Body of pancreas (tissue), 4 donors: ENCODE measurements at places on chromosomes 7 and 10.

DNA sequence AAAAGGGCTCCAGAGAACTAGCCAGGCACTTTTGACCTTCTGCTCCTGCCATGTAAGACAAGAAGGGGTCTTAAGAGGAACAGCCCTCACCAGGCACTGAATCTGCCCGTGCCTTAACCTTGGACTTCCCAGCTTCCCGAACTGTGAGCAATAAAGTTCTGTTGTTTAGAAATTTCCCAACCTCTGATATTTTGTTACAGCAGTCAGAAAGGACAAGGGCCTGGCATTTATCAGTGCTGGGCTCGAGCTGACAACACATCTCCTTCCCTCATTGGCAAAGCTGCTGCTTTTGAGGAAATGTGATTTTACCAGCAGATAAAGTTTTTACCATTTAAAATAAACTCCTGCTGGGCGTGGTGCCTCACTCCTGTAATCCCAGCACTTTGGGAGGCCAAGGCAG is 103.5 kb downstream of the GPR26 start:
- DNase-seq, result no peak

DNA sequence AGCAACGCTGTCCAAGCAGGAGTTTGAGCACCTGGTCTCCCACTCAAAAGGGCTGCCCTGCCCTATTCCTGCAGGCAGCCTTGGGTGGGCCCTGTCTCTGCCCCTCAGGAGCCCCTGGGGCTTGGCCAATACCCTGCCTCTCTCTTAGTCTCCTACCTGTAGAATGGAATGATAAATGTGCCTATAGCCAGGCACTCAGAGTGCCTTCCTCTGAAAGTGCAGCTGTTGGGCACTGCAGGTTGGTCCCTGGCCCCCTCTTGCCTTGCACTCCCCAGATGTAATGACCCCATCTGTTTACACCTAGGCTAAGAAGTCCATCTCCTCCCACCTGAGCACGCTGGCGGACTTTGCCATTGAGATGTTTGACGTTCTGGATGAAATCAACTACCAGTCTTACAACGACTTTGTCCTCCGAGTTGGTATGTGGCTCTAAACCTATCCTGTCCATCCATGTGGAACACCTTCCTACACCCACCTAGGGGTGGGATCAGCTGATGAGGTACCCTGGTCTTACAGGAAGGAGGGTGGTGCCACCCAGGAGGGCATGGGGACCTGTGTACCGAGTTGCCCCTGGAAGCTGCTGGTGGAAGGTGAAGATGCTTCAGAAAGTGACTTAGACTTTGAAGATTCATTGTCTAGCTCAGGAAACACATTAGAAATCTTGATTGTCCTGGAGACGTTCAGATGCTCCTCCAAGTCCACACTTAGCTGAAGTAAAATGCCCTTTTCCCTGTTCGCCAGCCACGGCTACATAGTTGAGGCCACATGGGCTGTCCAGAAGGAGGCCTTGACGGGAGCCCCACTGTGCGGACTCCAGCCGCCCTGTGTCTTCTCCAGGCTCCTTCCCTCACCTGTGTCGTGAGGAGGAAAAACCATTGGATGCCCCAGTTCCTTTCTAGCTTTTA is 134.1 kb downstream of the ADCY1 start:
- DNase-seq, result no peak

DNA sequence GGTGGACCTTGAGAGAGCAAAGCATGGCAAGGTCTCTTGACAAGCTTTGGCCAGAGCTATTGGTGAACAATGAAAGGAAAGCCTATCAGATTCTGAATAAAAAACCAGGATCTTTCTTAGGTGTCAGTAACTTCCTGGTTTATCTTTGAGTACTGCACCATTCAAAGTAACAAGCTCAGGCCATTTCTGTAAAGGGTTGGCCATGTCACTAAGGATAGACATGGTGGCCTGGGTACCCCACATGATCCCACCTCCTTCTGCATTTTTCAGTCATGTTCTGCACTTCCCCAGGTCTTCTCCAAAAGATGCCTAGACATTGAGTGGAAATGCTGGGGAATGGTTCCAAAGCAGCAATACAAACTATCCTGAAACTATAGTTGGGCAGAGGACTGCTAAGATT is 242.0 kb downstream of the ARHGAP12 start:
- no peak for DNase-seq

GRCh38 chr7:152336754-152337368 is 98.9 kb downstream of the KMT2C start:
- DNase-seq, result no peak

DNA sequence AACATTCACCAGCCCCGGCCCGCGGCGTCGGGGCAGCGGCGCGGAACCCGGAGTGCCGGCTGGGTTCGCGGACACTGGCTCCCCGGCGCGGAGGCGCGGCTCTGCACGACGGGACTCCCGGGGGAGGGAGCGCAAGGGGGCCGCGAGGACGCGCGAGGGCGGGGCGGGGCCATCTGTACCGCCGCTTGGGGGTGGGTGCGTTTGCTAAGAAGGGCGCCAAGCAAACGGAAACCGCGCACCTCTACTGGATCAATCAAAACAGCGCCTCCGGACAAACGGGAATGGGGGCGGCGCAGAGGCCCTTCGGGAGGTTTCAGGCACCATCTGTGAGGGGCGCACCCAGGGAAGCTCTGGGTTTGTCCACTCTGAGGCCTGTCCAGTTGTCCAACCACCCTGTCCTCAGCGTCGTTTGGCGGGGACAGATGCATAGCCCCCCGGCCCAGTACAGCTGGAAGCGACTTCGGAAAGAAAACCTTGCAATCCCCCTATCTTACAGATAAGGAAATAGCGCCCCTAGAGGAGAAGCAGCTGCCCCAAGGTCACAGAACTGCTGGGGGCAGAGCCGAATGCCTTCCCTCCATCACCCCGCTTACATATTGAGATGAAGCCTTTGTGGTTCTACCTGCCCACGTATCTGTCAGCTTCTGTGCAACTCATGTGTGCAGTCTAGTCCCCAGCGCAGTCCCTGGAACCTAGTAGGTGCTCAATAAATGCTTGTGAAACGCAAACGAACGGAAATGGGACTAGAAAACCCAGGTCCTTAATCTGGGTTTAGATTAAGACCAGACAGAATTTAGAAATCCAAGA is 10.7 kb upstream of the SLIT1 start:
- DNase-seq, result peak; percentile 62

DNA sequence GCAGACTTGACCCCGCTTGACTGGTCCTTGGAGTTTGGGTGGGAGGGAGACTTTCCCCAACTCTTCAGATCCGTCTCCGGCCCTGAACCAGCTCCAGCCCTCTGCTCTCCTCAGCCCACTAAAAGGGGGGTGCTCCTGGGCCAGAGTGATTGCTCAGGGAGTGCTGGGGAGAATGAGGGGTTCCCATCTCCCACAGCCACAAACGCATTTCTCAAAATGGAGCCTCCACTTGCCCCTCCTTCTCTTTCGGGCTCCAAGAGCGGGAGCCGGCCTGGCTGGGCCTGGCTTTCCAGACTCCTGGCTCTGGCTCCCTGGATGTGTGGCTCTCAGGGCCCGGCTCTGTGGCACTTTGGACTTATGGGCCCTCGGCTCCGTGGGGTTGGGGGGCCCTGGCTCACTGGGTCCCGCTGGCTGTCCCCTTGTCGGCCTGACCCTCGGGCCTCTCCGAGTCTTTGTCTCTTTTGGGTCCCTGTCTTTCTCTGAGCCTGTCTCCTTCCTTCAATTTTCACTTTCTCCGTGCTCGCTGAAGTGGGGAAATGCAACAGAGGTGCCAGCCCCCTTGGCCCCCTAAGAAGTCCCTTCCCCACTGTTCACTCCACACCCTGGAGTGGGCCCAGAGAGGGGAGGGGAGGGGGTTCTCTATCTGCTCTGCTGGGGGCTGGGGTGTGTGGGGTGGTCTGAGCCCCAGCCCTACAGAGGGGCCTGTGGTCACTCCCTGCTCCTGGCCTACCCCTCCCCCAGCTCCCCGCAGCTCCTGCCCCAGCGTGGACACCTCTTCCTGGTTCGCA is 713 bp downstream of the LZTS2 start:
- no peak for DNase-seq

GRCh38 chr7:23938937-23939552 is 229.0 kb downstream of the STK31 start:
- DNase-seq, result peak; percentile 13

GRCh38 chr10:117398029-117398428 is 22.8 kb upstream of the PDZD8 start:
- DNase-seq, result no peak

DNA sequence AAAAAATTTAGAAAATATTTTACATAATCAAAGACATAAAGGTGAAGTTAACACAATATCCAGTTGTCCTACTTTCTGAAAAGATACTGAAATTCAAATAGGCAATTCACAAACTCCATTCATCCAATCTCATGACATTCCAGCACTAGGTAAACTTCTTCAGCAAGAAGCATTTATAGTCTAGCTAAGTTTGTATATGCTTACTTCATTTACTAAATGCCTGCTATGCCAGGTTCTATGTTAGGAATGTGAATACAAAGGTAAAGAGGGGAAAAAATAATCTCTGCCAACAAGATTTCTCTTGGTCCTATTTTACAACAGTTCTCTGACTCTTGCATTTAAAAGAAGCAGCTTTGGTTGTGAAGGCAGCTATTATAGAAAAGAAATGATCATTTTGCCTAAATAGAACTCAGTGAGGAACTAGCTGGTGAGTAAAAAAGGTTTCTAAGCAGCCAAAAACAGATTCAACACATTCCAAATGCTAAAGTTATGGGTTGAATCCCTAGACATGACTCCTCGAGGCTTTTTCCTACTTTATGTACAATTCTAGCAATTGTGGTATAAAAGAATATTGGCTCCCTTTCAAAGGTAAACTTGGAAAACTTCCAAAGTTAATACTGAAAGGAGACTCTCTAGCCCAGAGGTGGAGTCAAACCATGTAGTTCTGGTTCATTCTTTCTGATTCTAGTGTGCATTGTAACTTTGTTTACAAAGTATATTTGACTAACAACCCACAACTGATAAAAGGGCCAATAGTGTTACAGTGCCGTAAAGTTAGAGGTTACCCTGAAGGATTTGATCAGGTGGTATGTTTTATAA is 30.9 kb upstream of the KLHL7 start:
- no peak for DNase-seq

DNA sequence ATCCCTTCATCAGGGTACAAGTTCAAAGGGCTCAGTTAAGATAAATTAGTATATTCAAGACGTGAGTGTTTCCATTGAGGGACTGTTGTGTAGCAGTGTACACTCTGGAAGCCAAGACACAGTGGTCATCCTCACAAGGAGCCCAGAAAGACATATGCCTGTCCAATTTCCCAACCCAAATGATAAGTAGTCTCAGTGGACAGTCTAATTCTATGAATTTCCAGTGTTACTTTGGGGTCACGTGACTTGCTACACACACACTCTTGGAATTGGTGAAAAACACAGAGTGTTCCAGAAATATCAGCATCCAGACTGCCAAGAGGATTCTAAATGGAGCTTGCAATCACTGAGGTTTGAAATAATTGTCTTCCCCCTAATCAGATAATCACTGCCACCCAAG is 365.1 kb downstream of the WDR11 start:
- DNase-seq, result no peak

DNA sequence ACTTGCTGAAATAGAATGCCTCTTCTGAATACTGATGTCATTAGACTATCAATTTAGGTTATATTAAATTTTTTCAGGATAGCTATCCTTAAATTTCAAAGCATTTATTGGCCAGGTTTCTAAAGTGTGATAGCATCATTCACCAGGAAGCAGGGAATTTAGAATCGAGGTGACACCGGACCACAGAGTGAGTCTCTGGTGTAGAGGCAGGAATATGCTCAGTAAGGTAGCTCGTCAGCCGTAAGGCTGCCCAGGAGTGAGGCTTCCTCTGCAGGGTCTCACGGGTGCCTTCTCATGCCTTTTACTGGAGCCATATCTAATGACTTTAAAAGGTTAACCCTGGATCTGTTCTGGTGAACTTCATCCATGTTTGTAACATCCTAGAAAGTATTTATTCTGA is 170.8 kb upstream of the KLF14 start:
- no peak for DNase-seq

DNA sequence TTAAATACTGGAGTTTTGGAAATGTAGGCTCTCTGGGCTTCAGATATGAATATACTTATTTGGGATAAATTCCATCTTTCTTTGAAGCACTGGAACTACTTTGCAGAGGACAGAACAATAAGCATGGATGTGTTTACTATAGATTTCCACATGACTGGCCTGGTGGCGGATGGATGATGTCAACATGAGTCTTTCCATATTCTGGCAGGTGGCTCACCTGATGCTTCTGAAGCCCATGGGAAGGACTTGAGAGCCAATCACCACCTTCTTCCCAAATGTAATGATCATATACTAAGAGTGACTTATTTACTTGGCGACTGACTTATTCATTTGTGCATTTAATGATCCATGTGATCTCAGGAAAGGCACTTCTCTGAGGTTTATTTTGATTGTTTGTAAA is 110.5 kb downstream of the FANK1 start:
- no peak for DNase-seq

- DNase-seq, result no peak
Measured at GRCh38 chr7:2932402-2933251, 88.5 kb upstream of the GNA12 start.

DNA sequence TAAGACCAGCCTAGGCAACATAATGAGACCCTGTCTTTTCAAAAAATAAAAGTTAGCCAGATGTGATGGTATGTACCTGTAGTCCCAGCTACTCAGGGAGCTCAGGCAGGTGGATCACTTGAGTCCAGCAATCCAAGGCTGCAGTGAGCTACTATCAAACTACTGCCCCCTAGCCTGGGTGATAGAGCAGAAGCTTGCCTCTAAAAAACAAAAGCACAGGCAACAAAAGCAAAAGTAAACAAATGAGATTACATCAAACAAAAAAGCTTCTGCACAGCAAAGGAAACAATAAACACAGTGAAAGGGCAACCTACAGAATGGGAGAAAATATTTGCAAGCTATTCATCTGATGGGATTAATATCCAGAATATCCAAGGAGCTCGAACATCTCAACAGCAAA is 65.4 kb downstream of the FANK1 start:
- DNase-seq, result no peak

GRCh38 chr7:143399151-143399550 is 9.5 kb downstream of the EPHA1 start:
- DNase-seq, result no peak

DNA sequence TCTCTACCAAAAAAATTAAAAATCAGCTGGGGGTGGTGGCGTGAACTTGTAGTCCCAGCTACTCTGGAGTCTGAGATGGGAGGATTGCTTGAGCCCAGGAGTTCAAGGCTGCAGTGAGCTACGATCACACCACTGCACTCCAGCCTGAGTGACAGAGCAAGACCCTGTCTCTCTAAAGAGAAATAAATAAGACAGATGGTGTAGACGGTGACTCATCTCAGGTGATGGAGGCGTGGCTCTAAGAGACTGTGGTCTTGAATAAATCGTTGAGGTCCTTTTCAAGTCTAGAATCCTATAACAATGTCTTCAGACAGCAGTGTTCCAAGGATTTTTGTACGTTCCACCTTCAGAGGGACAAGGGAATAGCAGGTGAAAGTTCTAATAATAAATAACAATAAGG is 53.8 kb upstream of the PFKFB3 start:
- no peak for DNase-seq

- DNase-seq, result no peak
Measured at GRCh38 chr7:151348970-151349369, 7.4 kb downstream of the NUB1 start.

DNA sequence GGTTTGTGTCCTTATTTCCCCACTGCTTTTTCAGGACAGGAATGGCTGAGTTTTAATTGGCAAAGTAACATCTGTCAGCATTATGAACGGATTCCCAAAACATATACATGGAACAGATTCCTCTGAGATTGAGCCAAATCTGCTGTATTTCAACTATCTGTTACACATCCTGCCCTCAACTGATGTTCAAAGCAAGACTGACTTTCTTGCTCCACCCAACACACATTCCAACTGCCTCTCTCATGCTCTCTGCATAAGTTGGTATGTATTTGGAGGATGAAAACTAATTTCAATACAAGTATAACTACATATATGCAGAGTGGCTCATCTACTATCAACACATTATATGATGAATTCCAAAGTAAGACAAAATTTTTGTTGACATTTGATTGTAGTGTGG is 342.2 kb downstream of the GATA3 start:
- DNase-seq, result no peak
